Colonic mucosa (tissue), 4 donors: ENCODE measurements at places on chromosomes 11 and 22. TPM values are rescaled to one million over a fixed set of nuclear protein-coding genes. Genes with fewer than 3 reads are reported as not detected.
A peak's percentile ranks its signal among the peaks of the same experiment; 100 is the strongest.

DNA sequence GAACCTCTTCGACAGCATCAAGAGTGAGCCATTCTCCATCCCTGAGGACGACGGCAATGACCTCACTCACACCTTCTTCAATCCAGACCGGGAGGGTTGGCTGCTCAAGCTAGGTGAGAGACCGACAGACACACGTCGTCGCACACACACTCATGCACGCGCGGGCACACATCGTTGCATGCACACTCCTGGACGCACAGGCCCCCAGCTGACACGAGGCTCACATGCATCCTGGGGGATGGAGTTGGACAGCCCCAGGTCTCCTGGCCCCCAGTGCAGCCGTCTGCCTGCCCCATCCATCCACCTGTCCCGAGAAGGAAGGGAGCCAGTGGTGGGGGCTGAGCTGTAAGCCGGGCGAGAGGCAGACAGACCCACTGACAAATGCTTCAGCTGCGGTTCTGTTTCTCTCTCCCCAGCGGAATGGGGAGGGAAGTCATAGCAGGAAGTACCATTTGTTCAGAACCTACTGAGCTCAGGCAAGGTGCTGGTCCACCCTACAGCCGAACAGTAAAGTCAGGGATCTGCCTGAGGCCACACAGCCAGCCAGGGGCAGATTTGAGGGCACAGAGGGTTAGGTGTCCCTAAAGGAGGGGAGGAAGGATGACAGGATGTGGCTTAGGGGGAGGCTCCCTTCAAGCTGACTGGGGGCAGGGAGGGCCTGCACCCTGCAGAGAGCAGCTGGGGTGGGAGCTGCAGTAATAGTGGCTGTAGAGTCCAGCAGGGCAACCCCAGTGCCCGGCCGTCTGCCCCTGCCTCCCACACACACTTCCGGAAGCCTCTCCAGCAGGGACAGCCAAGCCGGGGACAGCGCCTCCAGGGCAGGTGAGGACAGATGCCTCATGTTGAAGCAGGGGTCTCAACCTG is 27.1 kb downstream of the CYTH4 start:
- H3K4me3 ChIP-seq: no peak overlapping the region
- DNase-seq: no peak
- H3K4me1 ChIP-seq: no peaks in the 10 kb centered on the region
- H3K36me3 ChIP-seq: no peaks in the 10 kb centered on the region
- no peak overlapping the region for H3K27ac ChIP-seq

DNA sequence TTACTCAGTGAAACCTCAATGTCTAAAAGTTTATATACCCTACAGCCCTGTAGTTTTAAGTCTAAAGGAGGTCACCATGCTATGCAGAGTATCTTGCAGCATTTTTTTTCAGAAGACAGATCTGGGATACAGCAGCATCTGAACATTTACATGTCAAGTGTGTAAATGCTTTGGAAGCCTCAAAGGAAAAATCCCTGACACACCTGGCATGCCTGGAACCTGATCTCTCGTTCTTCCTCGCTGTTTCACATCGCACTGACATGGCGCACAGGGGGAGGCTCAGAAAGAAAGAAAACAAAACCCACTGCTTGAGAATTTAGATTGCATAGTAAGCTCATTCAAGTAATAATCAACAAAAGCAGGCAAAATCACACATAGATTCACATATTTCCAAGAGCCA is 31.0 kb downstream of the PAX6 start:
- no peaks in the 10 kb centered on the region for H3K27me3 ChIP-seq
- DNase-seq: no peak
- no peaks in the 10 kb centered on the region for H3K4me1 ChIP-seq
- H3K4me3 ChIP-seq: no peak overlapping the region
- H3K36me3 ChIP-seq: no peaks in the 10 kb centered on the region

DNA sequence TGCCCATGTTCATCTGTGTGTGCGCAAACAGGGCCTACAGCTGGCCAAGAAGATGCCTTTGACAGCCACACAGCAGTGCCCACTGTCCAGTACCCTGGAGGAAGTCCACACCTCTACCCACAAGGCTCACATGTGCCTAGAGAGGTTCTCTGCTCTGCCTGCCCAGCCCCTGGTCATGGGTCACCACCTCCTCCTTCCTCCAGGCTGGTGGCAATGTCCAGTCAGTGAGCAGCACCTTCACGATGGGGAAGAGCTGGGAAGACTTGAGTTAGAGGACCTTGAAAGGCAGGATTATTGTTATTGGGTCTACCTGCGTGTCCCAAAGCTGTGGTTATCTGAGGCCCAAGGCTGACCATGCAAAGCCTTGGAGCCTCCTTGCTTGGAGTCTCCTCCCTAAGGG is 28.4 kb upstream of the TTC12 start:
- no peaks in the 10 kb centered on the region for H3K27me3 ChIP-seq
- H3K4me1 ChIP-seq: no peaks in the 10 kb centered on the region
- H3K27ac ChIP-seq: no peak overlapping the region
- no peak for DNase-seq

DNA sequence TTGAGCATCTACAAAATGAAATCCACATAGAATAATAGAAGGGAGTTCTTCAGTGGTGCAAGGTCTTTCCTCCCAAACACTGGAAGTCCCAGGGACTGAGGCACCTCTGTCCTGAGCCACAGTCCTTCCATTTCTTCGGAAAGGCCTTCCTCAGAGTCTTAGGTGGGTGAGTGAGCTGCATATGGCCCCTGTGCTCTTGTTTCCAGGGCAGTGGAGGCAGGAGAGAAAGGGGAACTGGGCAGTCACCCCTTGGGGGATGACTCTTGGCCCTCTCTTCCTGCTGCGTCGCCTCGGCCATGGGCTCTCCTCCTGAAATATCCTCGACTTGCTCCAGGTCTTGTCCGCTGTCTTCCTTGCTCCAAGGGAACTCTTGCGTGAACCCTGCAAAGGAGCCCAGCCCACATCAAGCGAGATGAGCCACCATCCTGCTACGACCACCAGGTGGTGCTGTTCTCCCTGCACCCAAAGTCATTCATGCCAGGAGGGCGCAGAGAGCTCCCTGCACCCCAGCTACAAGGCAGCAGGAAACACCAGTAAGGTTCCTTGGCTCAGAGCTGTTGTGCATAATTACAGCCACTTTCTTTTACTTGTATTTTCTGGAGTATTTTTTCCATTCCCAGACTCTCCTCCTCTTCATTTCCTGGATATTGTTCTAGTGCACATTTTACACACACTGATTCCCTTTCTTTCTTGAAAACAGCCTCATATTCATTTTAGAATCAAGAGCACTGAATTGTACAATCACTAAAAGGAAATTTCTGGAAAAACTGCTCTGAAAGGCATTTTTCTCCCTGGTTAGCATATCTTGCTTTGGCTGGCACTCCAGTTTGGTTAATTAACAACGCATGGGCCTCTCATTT is 397.8 kb downstream of the OPCML start:
- peak; percentile 52 for DNase-seq
- no peak overlapping the region for H3K4me3 ChIP-seq
- H3K27me3 ChIP-seq: no peaks in the 10 kb centered on the region
- H3K27ac ChIP-seq: no peak overlapping the region

DNA sequence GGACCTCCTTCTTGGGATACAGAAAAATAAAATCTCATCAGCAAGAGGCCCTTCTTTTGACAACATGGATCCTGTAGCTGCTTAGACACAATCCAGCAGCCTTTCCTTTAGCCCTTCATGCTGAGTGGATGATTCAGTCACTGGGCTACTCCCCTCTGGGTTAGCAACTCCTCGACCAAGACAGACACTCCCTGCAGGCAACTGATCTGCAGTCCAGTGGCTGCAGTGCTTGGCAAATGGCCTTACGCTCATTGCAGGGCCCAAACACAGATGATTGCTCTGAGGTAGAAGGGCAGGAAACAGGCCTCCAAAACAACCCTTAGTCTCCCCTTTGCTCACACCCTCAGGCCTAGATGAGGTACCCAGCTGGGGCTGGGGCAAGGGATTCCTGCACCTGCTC is 73.2 kb upstream of the OPCML start:
- no peak for DNase-seq
- no peaks in the 10 kb centered on the region for H3K27me3 ChIP-seq
- no peaks in the 10 kb centered on the region for H3K4me1 ChIP-seq
- no peaks in the 10 kb centered on the region for H3K36me3 ChIP-seq
- no peak overlapping the region for H3K4me3 ChIP-seq

DNA sequence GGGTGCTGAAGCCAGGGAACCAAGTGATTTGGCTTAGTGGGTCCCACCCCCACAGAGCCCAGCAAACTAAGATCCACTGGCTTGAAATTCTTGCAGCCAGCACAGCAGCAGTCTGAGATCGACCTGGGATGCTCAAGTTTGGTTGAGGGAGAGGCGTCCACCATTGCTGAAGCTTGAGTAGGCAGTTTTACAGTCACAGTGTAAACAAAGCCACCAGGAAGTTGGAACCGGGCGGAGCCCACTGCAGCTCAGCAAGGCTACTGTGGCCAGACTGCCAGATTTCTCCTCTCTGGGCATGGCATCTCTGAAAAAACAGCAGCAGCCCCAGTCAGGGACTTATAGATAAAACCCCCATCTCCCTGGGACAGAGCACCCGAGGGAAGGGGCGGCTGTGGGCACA is 424.1 kb upstream of the TENM4 start:
- H3K4me3 ChIP-seq: no peak overlapping the region
- no peaks in the 10 kb centered on the region for H3K36me3 ChIP-seq
- no peaks in the 10 kb centered on the region for H3K4me1 ChIP-seq
- no peak overlapping the region for H3K27ac ChIP-seq
- DNase-seq: peak; percentile 66

DNA sequence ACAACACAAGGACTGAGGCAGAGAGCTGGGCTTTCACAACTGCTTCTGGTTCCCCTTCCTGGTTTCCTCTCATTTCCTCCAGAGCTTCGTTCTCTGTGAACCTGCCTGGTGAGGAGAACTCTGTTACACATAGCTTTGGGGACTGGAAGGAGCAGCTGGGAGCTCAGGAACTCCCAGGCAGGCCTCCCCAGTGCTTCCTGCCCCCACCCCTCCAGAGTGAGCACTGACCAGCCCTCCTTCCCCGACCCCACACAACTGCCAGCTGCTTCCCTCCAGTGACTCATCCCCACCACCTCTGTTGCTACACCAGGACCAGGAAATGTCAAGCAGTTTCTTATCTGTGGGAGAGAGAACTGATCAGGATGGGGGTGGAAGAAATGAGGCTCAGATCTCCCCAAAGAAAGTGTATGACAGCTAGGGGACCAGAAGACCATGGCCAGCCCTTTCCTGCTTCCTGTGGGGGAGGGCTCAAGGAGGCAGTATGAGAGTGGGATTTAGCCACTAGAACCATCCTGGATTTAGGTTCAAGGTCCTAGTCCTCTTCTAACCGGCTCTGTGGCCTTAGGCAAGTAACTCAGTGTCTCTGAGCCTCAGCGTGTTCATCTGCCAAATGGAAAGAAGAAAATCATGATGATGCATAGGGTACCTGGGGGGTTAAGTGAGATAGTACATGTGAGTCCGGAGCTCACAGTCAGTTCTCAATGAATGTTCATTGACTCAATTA is 4.5 kb upstream of the TP53I11 start:
- H3K4me3 ChIP-seq: no peak overlapping the region
- H3K4me1 ChIP-seq: peaks cover 18% of the 10 kb centered on the region
- no peaks in the 10 kb centered on the region for H3K27me3 ChIP-seq
- DNase-seq: peak; percentile 74
- peak overlapping the region; percentile 60 for H3K27ac ChIP-seq

DNA sequence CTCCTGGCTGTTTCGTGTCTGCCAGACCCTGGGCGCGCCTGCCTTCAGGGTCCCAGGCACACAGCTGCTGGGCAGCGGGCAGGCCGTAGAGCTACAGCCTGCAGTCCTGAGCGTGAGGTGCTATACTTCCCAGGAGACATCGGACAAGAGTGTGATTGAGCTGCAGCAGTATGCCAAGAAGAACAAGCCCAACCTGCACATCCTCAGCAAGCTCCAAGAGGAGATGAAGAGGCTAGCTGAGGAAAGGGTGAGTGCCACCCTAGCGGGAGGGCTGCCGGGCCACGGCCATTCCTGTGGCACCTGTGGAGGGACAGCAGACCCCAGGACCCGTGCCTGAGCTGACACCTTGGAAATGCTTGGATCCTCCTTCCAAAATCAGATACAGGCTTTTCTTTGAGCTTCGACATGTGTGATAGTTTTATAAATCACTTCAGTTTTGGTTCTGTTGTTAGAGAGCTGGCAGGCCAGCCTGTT is 7.1 kb upstream of the RANBP1 start:
- H3K4me3 ChIP-seq: no peak overlapping the region
- H3K27ac ChIP-seq: no peak overlapping the region
- H3K36me3 ChIP-seq: peaks cover 23% of the 10 kb centered on the region
- no peaks in the 10 kb centered on the region for H3K4me1 ChIP-seq
- DNase-seq: no peak
- H3K27me3 ChIP-seq: no peaks in the 10 kb centered on the region

- no peaks in the 10 kb centered on the region for H3K27me3 ChIP-seq
- H3K27ac ChIP-seq: no peak overlapping the region
- H3K4me3 ChIP-seq: no peak overlapping the region
- no peaks in the 10 kb centered on the region for H3K4me1 ChIP-seq
These were observed 10.4 kb upstream of the TMPRSS6 start for GRCh38 chr22:37119872-37120271.

- no peak overlapping the region for H3K27ac ChIP-seq
- no peaks in the 10 kb centered on the region for H3K36me3 ChIP-seq
- peak overlapping the region; percentile 32 for H3K4me3 ChIP-seq
These were observed 7.1 kb upstream of the FLI1 start for GRCh38 chr11:128686745-128687177.

DNA sequence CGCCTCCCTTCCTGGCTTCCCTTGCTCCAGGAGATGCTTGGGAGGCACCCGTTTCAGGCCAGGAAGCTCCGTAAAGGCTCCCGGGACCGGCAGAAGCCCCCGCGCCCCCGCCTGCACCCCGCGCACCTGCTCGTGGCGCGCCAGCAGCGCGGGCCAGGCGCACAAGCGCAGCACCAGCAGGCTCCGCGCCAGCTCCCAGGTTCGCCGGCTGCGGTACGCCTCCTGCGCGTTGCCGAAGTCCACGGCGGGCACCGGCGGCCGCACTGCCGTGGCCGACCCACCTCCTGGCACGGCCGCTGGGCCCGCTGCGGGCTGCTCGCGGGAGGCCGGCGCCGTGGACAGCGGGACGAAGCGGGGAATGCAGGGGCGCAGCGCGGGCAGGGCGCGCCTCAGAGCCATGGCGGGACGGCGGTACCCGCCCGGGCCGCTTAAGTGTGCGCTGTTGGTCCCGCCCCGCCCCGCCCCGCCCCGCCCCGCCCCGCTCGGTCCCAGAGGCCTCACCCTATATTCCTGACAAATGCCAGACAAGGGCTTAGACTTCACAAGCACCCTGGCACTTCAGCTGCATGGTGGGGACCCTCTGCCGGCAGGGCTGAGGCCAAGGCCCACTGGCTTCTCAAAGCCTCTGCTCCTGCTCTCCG is at the start of gene PRODH:
PRODH (minus strand) TSS at position 405 of the 641 bp plus-strand sequence; CDS start at position 399, 6 bp downstream.
- H3K4me1 ChIP-seq: no peaks in the 10 kb centered on the region
- no peak within 1 kb of the TSS for H3K27ac ChIP-seq
- no peaks in the 10 kb centered on the region for H3K27me3 ChIP-seq
- H3K36me3 ChIP-seq: no peaks in the 10 kb centered on the region

- no peaks in the 10 kb centered on the region for H3K27me3 ChIP-seq
- H3K36me3 ChIP-seq: no peaks in the 10 kb centered on the region
- DNase-seq: no peak
- H3K4me1 ChIP-seq: no peaks in the 10 kb centered on the region
These were observed 83.2 kb upstream of the TNRC6B start for GRCh38 chr22:40094485-40094884.

MMP27 gene
- 0.16 TPM for total RNA-seq

PGGHG gene
- total RNA-seq: 12.9 TPM

MFRP gene
- not detected for total RNA-seq

MAJIN gene
- total RNA-seq: not detected

GGTLC2 gene
- total RNA-seq: not detected

ALG8 gene
- 40.1 TPM for total RNA-seq
